ENCODE measurements at places on chromosomes 16 and 17.

GRCh38 chr17:27793168-27793905, 7.0 kb downstream of the NOS2 start:
- DNase-seq = peak; percentile 16

DNA sequence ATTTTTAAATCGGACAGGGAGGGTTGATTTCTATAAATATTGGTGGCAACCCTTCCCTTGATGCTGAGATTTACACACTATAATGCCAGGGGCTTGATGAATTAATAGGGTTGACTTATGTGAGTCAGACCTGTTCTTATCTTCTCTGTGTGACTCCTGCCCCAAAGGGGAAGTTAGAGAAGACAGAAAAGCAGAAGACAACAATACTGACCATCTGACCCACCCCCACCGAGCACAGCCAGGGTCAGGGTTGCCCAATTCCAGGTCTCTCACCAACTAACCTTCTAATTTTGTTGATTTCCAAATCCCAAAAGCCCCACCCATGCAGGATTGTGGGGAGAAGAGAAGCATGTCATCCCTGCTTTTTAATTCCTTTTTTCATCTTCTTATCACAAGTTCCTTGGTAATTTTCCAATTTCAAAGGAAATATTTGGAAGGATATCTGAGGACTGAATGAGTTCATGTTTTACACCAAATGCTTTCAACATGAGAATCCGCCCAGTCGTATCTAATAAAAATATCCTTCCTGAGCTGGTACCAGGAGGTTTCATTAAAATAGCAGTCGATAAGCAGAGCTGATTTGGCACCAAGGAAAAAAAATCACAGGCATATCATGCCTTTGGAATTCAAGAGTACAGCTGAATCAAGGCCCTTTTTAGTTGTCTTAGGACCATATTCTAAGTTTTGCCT, 603.4 kb upstream of the CDH11 start:
- DNase-seq = no peak

- no peak for DNase-seq
Measured at GRCh38 chr16:78896280-78896679, 704.3 kb downstream of the MAF start.

DNA sequence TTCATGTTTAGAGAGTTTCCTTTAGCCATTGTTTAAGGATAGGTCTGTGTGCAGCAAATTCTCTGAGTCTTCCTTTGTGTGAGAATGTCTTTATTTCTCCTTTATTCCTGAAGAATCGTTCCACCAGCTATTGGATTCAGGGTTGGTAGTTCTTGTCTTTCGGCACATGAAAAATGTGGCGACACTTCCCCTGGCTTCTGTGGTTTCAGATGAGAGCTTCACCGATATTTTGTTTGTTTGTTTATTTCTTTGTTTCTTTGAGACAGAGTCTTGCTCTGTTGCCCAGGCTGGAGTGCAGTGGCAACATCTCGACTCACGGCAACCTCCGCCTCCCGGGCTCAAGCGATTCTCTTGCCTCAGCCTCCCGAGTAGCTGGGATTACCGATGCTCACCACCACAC, 18.6 kb downstream of the MPO start:
- no peak for DNase-seq

DNA sequence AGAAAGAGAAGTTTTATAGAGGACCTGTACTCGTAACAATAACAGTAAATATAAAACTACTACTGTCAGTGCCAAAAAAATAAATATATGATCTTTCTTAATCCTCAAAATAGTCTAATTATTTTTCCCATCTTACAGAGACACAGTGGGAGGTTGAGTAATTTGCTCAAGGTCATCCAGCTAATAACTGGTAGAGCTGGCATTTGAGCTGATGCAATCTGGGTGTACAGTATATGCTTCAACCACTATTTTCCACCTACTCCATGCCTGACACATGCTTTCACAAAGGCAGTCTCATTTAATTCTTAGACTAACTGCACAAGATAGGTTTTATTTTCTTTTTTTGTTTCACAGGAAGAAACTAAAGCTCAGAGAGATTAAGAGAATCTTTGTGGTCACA, 33.6 kb downstream of the PIGL start:
- DNase-seq = no peak

GRCh38 chr17:21452377-21453143, 76.4 kb downstream of the KCNJ12 start:
- no peak for DNase-seq

- DNase-seq = no peak
Measured at GRCh38 chr16:67157892-67158635, 1.6 kb downstream of the TRADD start.

- DNase-seq = no peak
Measured at GRCh38 chr17:78316867-78317789, 42.7 kb downstream of the SOCS3 start.

- peak; percentile 35 for DNase-seq
Measured at GRCh38 chr17:43766413-43767052, 7.9 kb upstream of the SOST start.

DNA sequence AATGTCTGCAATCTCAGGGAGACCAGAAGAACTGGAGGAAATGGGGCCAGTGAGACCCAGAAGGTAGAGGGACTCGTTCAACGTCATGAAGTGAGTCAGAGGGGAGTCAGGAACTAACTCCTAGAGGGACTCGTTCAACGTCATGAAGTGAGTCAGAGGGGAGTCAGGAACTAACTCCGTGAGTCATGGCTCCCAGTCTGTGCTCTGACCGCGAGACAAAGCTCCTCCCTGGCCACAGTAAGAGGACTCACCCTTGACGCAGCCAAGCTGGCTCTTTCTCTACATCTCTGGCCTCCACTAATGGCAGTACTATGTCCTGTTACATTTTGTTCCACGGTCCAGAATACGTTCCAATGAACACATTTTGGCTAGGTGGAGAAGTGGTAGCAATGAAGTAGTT, 902.5 kb downstream of the KCNJ2 start:
- DNase-seq = no peak

GRCh38 chr16:55047903-55048497, 117.3 kb downstream of the IRX5 start:
- DNase-seq = no peak

DNA sequence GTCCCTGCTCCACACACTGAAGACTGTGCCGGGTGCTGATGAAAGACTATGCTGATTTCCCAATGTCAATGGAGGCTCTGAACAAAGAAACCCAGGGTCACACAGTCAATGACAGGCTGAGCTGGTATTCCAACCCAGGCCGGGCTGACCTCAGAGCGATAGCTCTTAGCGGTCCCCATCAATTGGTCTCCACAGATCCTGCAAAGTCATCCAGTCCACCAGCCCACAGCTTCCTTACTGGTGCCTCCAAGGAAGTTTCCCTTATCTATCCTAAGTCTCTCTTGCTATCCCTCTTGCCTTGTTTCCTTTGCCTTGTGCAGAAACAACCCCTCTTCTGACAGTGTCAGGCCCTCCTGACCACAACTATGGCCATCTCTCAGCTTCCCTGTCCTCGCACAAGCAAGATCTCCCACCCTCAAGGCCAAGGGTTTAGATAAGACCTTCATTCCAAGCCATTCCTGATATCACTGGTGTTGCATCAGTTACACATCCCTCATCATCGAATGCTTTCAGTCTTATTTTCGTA, 52.7 kb upstream of the KSR1 start:
- no peak for DNase-seq

GRCh38 chr16:85003725-85004586, 7.4 kb downstream of the ZDHHC7 start:
- DNase-seq = no peak

- DNase-seq = no peak
Measured at GRCh38 chr16:78075800-78076199, 23.7 kb upstream of the WWOX start.

- no peak for DNase-seq
Measured at GRCh38 chr16:50674831-50675230, 6.3 kb downstream of the SNX20 start.

- no peak for DNase-seq
Measured at GRCh38 chr16:66516808-66517585, 32.9 kb downstream of the TK2 start.

DNA sequence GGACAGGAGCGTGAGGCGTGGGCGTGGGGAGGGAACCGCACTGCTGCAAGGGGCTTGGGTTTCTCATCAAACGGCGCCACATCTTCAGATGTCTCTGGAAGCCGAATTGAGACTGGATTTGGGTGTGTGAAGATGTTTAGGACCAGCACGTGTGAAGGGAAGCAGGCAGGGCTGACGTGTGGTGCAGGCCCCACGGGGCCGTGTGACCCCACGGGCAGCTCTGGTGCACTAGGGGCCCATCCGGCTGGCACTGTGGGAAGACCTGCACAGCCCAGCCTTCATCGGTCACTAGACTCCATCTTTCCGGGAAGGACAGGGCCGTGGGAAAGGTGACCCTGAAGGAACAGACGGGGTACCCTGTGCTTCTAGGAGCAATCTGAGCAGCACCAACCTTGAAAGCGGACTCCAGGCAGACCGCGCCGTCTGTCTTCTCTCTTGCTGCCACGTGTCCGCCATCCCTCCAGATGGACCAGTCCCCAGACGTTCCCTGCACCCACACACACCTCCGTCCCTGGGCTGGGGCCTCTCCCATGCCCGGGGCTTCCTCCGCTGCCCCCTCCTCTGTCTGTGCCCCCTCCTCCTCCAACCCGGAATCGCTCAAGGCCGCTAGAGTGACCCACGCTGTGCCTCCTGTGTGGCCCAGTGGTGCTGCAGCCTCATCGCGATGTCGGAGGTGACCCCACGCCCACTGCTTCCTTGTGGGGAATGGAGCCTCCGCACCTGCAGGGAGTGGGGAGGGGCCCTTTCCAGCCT, 23.4 kb upstream of the CBFA2T3 start:
- DNase-seq = no peak

DNA sequence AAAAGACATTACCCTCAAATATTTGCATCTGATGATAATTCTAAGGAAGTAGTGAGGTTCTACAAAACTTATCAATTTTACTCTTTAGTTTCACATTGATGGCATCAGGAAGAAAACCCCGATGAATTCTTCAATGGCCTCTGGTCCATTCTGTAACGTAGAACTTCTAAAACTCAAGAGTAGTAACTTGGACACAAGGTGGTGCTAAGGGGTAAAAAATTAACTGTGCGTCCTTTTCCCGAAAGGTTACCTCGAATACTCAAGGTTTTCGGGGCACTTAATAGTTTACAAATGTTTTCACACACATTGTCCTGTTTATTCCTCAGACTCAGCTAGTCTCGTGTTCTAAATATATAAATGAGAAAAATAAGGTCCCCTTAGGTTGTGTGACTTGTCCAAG, 517.3 kb upstream of the ZFHX3 start:
- no peak for DNase-seq

- DNase-seq = no peak
Measured at GRCh38 chr17:13107676-13108235, 89.9 kb upstream of the ELAC2 start.

DNA sequence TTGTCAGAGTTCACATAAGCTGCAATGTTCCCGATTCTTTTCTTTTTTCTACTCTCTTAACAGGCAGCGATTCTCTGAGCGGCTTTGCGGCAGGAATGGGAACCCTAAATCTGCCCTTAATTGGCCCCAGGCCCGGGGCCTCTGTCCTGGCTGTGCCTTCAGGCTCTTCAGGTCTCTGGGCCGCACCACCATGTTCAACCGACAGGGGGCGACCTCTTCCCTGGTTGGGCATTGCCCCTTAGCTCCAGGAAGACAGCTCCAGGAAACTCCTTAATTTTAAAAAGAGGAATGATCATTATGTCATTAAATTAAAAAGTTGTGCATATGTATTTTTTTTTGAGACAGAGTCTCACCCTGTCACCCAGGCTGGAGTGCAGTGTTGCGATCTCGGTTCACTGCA, 20.3 kb downstream of the CACNG5 start:
- DNase-seq = no peak

DNA sequence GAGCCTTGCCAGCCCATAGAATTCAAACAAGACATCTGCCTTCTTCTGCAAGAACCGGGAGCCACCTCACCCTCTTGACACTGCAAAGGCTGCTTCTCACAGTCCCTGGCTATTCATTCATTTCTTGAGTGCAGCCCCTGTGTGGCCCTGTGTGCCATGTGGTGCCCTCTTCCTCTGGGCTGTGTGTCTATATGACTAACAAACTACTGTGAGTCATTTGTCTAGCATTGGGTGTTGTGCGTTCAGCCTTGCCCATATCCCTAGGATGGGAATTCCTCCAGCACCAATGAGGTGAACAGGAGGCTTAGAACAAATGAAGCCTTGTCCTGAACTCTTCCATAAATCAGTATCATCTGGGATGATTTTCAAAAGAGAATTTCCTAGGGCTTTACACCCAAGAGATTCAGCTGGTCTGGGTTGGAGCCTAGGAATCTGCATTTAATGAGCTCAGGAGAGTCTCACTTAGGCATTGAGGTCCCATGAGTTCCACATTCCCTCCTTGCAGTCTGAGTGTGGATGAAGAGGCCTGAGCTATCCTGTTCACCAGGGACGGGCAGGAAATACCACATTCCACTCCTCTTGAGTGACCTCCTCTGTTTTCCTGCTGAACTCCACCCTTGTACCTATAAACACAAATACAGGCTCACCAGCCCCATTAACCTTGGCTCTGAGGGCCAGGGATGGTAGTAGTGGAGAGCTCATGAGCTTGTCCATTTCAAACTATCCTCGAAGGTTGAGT, 308.7 kb upstream of the N4BP1 start:
- no peak for DNase-seq

- DNase-seq = no peak
Measured at GRCh38 chr17:81510785-81511553, 1.6 kb downstream of the ACTG1 start.

- no peak for DNase-seq
Measured at GRCh38 chr16:26963109-26963508, 103.6 kb upstream of the C16orf82 start.

DNA sequence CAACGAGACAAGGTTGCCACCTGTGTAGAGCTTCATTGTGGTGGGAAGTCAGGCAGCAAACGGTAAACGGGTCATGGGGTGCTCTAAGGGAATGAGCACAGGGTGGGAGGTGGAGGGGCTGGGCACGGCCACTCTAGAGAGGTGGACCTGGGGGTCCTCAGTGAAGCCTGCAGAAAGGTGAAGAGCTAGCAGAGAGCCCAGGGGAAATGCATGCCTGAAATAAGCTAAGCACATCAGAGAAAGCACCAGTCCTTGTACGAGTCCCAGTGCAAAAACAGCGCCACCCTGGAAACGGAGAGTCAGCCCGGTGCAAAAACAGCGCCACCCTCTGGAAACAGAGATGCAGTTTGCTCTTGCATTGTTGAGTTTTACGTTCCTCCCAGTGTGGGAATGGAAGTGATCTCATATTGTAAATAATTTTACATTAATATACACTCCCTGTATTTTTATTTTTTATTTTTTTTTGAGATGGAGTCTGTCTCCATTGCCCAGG, 65.0 kb downstream of the TBC1D16 start:
- DNase-seq = no peak
